ENCODE measurements at places on chromosomes 6 and 20. TPM values are rescaled to one million over a fixed set of nuclear protein-coding genes. Genes with fewer than 3 reads are reported as not detected.

DNA sequence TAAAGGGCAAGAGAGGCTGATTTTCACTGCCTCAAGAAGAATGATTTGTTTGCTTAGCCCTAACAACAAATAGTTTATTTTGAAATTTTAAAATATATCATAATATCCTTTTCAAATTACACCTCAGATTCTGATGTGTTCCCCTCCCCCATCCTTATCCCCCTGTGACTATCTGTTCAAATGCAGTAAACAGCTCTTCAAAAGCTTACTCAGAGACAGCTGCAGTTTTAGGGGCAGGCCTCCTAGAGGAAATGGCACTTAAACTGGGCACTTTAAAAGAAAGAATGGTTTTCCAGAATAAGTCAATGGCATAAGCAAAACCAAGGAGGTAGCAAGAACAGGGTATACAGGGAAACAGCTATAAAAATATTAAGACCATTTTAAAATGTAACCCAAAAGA, 118.6 kb upstream of the UST start:
- DNase-seq: no peak

DNA sequence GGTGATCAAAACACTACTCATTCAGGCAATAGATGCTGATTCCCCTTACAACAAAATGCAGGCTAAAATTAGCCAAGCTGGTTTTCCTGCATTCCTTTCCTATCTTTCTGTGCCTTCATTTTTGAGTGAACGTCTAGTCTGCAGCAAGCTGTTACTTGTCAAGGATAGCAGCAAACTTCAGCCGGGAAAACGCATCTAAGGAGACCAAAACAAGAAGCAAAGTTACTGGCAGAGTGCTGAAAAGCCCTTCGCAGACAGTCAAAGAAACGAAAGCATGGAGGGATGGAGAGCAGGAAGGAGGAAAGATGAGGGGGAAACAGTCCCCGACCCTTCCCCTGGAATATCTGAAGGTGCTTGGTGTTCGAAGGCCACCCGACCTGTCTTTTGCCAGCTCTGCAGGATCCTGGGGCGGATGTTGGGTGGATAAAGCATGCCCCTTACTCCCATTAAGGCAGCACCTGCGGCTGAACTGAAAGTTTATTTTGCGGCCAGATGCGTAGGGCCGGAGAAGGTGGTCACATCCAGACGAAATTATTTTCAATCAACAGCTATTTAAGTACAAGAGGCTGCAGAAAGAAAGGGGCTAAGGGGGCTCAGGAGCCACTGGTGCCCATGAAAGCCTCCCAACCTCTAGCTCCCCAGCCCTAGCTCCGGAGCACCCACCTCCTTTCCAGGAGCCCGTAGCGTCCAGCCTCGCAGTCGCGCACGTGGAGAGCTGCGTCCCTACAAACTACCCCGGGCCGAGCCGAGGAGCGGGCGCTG, 538 bp downstream of the FERMT1 start:
- peak; percentile 63 for DNase-seq

DNA sequence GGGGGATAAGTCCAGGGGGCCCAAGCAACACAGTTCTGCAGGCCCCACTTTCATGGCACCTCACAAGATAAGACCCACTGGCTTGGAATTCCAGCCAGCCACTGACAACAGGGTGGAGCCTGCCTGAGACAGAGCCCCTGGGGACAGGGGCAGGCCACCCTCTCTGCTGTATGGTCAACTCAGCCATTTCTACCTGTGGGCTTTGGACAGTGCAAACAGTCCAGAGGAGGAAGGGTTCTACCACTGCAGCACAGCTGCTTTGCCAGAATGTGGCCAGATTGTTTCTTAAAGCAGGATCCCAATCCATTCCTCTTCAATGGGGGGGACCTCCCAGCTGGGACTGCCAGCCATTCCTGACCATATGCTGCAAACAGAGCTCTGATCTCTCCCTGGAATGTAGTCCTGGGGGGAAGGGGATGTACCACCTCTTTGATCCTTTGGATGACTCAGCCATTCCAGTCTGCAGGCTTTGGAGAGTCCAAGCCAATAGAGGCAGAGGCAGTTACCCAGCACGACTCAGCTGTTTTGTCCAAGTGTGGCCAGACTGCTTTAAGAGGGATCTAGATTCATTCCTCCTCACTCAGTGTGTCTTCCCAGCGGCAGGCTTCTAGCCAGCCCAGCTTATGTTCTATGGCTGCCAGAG, 842.2 kb downstream of the EPHA7 start:
- peak; percentile 55 for DNase-seq

DNA sequence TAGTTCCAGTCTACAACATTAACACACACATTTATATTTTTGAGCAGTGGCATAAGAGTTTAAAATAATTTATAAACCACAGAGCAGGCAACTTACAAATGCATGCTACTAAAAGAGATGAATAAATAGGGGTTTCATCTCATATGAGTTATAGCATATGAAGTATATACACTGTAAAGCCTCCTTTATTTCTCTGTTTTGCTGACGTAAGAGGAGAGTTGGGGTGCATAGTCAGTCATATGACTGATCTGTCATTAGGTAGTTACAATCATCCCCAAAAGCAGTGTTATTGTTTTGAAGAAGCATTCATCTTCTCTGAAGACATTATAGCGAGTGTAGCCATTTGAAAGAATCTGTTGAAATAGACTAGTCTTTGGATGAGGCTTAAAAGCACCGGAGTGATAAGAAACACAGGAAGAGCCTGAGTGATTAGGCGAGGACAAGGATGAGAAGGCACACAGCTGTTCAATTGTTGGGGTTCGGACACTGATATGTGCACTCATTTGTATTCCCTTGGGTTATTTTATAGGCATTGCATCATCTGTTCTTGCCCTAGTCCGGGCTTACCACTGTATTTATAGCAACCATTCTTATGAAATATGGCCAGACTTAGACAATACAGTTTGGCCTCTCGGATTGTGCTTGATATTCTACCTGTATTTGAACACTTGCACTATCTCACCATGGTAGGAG, 325.7 kb downstream of the SAMD5 start:
- no peak for DNase-seq

DNA sequence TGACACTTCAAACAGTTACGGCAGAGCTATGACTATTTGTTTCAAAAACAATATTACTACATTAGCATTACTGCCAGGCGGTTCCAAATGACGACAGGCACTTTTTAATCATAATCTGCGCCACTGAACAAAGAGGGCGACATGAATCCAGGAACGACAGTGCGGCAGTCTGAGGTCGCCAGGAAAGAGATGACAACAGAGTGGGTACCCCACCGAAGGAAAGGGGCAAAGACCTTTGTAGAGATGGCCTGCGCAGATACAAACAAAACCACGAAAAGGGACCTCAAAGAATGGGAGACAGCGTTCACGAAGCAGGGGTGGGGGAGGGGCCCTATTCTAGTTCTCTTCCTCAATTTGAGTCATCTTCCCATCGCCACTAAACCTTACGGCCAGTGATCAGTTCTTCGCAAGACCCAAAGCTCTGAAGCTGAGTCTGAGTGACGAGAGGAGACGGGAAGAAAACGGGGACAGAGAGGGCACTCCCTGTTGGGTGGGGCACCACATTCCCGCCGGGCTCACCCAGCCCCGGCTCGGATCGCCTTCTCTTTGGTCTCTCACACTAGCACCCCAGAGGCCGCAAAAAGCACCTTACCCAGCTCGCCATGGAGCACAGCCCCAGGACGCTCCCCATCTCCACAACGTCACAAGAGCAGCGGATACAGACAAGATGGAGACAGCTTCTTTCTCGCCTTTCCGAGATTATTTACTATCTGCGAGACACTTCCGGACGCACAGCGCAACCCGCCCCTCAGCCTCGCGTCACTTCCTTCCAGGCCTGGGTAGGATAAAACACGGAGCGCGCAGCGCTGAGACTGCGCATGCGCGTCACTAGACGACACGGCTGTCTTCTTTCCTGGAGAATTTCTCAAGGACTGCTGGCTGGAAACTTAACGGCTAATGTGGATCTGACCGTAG, at the start of gene SERINC1:
TSS of gene SERINC1 (minus strand) at position 701 of the 915 bp plus-strand sequence. CDS start at position 631, 70 bp downstream.
- peak; percentile 96 for DNase-seq

GRCh38 chr6:97557355-97557754, 274.3 kb upstream of the MMS22L start:
- DNase-seq: no peak

GRCh38 chr6:46972531-46972930, 50.8 kb upstream of the ADGRF5 start:
- DNase-seq: peak; percentile 7

GRCh38 chr6:15739867-15740266, 77.0 kb upstream of the DTNBP1 start:
- DNase-seq: no peak

GRCh38 chr6:70280400-70280853, 22.5 kb downstream of the COL9A1 start:
- DNase-seq: no peak

DNA sequence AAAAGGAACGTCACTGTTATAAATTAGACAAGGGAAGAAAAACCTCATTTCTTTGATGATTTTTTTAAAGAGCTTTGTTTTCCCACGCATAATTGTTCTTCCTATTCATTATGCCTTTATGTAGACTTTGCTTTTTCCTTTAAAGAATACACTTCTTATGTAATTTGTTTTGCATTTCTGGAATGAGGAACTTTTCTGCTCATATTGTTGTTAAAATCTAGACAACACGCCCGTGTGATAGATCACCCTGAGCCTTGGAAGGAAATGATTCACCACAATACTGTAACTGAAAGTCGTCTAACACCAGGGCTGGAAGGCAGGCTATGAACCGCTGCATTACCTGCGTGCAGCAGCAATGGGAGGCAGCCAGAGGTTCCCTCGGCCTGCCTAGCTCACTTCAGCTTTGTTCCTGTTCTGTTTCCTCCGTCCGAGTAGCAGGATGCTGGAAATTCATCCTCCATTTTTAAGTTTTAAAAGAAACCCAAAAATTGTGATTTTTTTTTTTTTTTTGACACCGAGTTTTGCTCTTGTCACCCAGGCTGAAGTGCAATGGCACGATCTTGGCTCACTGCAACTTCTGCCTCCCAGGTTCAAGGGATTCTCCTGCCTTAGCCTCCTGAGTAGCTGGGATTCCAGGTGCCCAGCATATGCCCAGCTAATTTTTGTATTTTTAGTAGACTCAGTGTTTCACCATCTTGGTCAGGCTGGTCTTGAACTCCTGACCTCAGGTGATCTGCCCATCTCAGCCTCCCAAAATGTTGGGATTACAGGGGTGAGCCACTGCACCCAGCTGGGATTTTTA, 49.6 kb upstream of the ZNF217 start:
- DNase-seq: peak; percentile 88

Gene LATS1
- polyA plus RNA-seq: 14.5 TPM

Gene SLC17A3
- not detected for polyA plus RNA-seq

Gene COL19A1
- not detected for polyA plus RNA-seq
